ENCODE measurements at places on chromosomes 11 and 22.

GRCh38 chr22:43628250-43628649, 183.9 kb downstream of the EFCAB6 start:
- peaks cover 13% of the 10 kb centered on the region for H3K36me3 ChIP-seq
- ATAC-seq, result no peak
- no peak overlapping the region for H3K4me3 ChIP-seq
- no peak overlapping the region for H3K27ac ChIP-seq

- peaks cover 36% of the 10 kb centered on the region for H3K4me1 ChIP-seq
- H3K27me3 ChIP-seq, result peaks cover 10% of the 10 kb centered on the region
- no peaks in the 10 kb centered on the region for H3K36me3 ChIP-seq
Measured at GRCh38 chr11:9313648-9314290, 624 bp downstream of the TMEM41B start.

GRCh38 chr22:33332538-33332937, 274.4 kb upstream of the SYN3 start:
- no peaks in the 10 kb centered on the region for H3K4me1 ChIP-seq
- no peaks in the 10 kb centered on the region for H3K27me3 ChIP-seq
- H3K27ac ChIP-seq, result no peak overlapping the region
- H3K36me3 ChIP-seq, result no peaks in the 10 kb centered on the region

DNA sequence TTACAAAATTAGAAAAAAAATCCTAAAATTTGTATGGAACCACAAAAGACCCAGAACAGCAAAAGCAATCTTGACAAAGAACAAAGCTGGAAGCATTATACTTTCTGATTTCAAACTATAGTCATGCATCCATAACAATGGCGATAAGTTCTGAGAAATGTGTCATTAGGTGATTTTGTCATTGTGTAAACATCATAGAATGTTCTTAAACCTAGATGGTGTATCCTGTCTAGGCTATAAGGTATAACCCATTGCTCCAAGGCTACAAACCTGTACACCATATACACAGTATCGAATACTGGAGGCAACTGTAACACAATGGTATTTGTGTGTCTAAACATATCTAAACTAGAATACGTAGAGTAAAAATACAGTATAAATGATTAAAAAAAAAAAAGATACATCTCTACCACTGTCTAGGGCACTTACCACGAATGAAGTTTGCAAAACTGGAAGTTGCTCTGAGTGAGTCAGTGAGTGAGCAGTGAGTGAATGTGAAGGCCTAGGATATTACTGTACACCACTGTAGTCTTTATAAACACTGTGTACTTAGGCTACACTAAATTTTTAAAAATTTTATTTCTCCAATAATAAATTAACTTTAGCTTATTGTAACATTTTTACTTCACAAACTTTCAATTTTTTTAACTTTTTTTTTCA, 18.1 kb upstream of the SC5D start:
- no peaks in the 10 kb centered on the region for H3K4me1 ChIP-seq
- H3K4me3 ChIP-seq, result no peak overlapping the region
- peaks cover 5% of the 10 kb centered on the region for H3K27me3 ChIP-seq
- no peak for ATAC-seq
- H3K27ac ChIP-seq, result no peak overlapping the region
- no peaks in the 10 kb centered on the region for H3K36me3 ChIP-seq

- no peaks in the 10 kb centered on the region for H3K36me3 ChIP-seq
- peaks cover 23% of the 10 kb centered on the region for H3K27me3 ChIP-seq
- no peaks in the 10 kb centered on the region for H3K4me1 ChIP-seq
- H3K27ac ChIP-seq, result no peak overlapping the region
Measured at GRCh38 chr22:22999523-22999922, 70.8 kb upstream of the GNAZ start.

DNA sequence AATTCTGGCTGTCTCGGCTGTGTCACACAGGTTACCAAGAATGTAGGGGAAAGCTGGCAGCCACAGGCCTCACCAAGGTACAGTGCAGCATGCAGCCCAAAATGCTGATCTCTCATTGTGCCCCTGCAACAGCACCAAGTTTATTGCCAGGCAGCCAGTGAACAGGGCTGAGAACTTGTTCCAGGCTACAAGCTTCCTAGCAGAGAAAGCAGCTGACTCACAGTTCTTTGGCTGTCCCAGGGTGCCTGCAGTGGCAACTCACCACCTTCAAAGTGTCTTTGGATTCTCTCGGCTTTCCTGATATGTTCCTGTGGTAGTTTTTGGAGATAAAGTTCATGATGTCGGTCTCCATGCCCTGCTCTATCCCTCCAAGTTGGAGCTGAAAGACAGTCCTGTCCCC, 719.1 kb upstream of the ANO3 start:
- H3K4me1 ChIP-seq, result no peaks in the 10 kb centered on the region
- no peaks in the 10 kb centered on the region for H3K27me3 ChIP-seq
- no peak overlapping the region for H3K27ac ChIP-seq
- no peaks in the 10 kb centered on the region for H3K36me3 ChIP-seq
- ATAC-seq, result no peak

GRCh38 chr11:75277991-75278790, 37.6 kb downstream of the TPBGL start:
- H3K36me3 ChIP-seq, result peaks cover 3% of the 10 kb centered on the region
- no peaks in the 10 kb centered on the region for H3K27me3 ChIP-seq
- H3K27ac ChIP-seq, result no peak overlapping the region
- no peaks in the 10 kb centered on the region for H3K4me1 ChIP-seq
- no peak overlapping the region for H3K4me3 ChIP-seq

DNA sequence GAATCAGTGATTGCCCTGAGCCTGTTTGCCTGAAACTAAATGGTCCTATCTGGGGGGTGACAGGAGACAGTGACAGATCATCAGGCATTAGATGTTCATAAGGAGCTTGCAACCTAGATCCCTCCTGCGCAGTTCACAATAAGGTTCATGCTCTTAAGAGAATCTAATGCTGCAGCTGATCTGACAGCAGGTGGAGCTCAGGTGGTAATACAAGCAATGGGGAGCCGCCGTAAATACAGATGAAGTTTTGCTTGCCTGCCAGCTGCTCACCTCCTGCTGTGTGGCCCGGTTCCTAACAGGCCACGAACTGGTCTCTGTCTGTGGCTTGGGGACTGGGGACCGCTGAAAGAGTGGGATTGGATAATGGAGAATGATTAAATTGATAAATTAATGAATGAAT, 14.0 kb downstream of the NOX4 start:
- no peaks in the 10 kb centered on the region for H3K4me1 ChIP-seq
- no peaks in the 10 kb centered on the region for H3K27me3 ChIP-seq
- no peak overlapping the region for H3K4me3 ChIP-seq
- no peak for ATAC-seq
- no peak overlapping the region for H3K27ac ChIP-seq

GRCh38 chr22:19098157-19098556, 24.1 kb downstream of the DGCR2 start:
- ATAC-seq, result no peak
- no peaks in the 10 kb centered on the region for H3K4me1 ChIP-seq
- no peak overlapping the region for H3K4me3 ChIP-seq
- H3K27ac ChIP-seq, result no peak overlapping the region
- H3K36me3 ChIP-seq, result peaks cover 15% of the 10 kb centered on the region

DNA sequence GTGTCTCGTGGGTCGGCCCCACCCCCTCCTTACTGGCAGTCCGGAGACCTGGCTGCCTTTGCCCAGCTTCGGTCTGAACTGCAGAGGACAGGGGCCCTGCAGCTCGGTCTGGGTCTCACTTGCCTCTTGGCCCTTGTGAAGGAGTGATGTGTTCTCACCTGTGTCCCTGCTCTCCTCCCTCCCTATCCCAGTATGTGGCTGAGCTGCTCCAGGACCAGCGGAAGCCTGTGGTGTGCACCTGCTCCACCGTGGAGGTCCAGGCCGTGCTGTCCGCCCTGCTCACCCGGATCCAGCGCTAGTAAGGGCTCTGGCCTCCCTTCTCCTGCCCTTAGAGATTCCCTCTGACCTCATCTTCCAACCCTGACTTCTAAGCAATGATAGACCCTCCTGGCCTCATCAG, 35.7 kb upstream of the RAB1B start:
- ATAC-seq, result no peak
- H3K4me1 ChIP-seq, result no peaks in the 10 kb centered on the region
- peaks cover 90% of the 10 kb centered on the region for H3K36me3 ChIP-seq
- no peak overlapping the region for H3K27ac ChIP-seq

GRCh38 chr11:408154-409007, 6.4 kb downstream of the SIGIRR start:
- H3K4me1 ChIP-seq, result no peaks in the 10 kb centered on the region
- no peak for ATAC-seq
- peaks cover 18% of the 10 kb centered on the region for H3K27me3 ChIP-seq
- H3K36me3 ChIP-seq, result no peaks in the 10 kb centered on the region

GRCh38 chr11:59698506-59698905, 15.1 kb downstream of the OR10V1 start:
- H3K36me3 ChIP-seq, result no peaks in the 10 kb centered on the region
- no peaks in the 10 kb centered on the region for H3K27me3 ChIP-seq
- ATAC-seq, result no peak
- H3K27ac ChIP-seq, result no peak overlapping the region
- H3K4me1 ChIP-seq, result no peaks in the 10 kb centered on the region

DNA sequence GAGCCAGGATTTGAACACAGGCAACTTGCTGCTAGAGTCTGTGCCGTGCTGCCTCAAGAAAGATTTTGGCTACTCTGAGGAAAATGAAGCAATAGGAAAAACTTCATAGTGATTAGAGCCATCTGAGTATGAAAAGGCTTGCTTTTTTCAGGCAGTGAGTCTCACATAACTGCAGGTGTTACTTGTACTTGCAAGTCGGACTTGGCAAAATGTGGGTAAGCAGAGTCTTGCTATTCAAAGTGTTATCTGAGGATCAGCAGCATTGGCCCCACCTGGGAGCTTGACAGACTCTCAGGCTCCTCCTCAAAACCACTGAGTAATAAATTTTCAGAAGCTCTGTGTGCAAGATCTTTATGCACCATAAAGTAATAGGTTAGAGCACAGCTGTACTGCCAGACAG, 18.1 kb downstream of the RNF141 start:
- peaks cover 86% of the 10 kb centered on the region for H3K36me3 ChIP-seq
- no peak for ATAC-seq
- peak overlapping the region; percentile 31 for H3K27ac ChIP-seq
- no peak overlapping the region for H3K4me3 ChIP-seq
- no peaks in the 10 kb centered on the region for H3K27me3 ChIP-seq

DNA sequence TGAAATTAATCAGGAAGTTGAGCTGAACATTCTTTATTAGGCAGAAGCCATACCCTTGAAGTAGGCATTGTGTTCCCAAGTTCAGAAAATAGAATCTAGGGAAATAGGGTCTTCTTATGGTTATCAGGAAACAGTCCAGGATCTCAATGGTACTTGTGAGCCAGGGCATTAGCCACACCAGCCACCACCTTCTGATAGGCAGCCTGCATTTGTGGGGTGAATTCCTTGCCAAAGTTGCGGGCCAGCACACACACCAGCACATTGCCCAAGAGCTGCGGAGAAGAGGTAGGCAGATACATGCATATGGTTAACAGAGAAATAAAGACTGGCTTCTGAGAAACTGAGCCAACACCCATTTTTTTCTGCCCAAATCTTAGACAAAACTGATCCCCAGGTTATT, 1.5 kb downstream of the HBD start:
- no peak overlapping the region for H3K27ac ChIP-seq
- no peaks in the 10 kb centered on the region for H3K27me3 ChIP-seq
- H3K4me3 ChIP-seq, result no peak overlapping the region

DNA sequence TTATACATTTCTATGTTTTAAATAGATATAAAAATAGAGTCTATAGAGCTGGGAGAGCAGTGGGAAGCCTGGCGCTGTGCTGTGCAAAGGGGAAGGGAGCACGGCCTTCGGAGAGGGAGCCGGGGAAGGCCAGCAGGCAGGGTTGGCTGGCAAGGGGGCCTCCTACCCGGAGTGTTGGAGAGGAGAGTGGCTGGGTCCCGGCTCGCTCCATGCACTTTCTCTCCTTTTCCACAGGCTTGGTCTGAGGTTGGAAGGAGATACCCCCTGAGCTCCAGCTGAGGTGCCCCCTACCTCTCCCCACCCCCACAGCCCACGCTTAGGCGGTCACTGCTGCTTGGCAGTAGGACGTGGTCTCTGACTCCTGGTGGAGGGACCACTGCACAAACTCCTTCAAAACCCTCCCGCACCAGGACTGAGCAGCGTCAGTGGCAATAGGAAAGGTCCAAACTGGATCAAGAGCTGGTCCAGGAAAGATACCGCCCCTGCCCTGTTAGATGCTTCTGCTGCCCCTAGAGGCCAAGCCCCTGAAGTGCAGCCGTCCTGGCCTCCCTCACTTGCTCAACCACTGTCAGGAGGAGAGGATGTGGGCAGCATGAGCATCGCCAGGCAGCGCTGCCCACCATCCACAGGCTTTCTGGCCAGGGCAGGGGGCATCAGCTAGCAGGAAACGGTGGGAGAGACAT, 52.9 kb downstream of the SYT13 start:
- H3K4me3 ChIP-seq, result no peak overlapping the region
- H3K4me1 ChIP-seq, result no peaks in the 10 kb centered on the region
- peaks cover 10% of the 10 kb centered on the region for H3K36me3 ChIP-seq
- H3K27me3 ChIP-seq, result peaks cover 1% of the 10 kb centered on the region
- peak; percentile 76 for ATAC-seq

GRCh38 chr11:91248199-91248807, 976.3 kb upstream of the FAT3 start:
- H3K27me3 ChIP-seq, result no peaks in the 10 kb centered on the region
- H3K36me3 ChIP-seq, result no peaks in the 10 kb centered on the region
- ATAC-seq, result no peak
- H3K27ac ChIP-seq, result no peak overlapping the region
- H3K4me1 ChIP-seq, result no peaks in the 10 kb centered on the region

- H3K27ac ChIP-seq, result no peak overlapping the region
- H3K4me3 ChIP-seq, result no peak overlapping the region
- H3K36me3 ChIP-seq, result no peaks in the 10 kb centered on the region
- no peaks in the 10 kb centered on the region for H3K4me1 ChIP-seq
- no peak for ATAC-seq
- H3K27me3 ChIP-seq, result no peaks in the 10 kb centered on the region
Measured at GRCh38 chr11:96869207-96869606, 479.4 kb downstream of the JRKL start.

DNA sequence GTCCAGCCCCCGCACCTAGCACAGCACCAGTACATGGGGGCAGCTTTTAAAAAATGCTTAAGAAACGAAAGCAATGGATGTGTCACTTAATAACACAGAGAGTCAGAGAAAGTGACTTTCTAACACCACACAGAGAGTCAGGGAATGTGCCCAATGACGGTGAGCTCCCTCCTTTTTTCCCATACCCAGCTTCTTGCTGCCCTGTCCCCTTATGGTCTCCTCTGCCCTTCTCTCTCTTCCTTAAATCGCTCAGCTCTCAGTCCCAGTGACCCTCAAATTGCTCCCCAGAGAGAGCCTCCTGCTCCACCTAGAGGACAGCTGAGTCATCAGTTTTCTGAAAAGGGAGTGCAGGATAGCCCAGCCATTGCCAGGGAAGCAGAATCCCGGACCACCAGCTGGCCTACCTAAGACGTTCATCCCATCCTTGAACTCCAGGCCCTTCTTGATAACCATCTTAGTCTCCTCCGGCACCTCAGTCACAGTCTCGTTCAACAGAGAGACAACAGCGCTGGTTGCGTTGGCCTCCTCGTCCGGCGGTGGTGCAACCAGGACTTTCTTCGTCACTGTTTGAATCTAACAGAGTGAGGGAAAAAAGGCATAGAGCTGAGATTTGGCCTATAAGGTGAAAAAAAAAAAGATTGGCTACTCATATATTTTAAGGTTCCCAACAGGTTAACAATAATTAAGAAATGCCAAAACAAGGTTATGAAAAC, 113.5 kb downstream of the SLC1A2 start:
- no peak overlapping the region for H3K27ac ChIP-seq
- H3K4me1 ChIP-seq, result peaks cover 10% of the 10 kb centered on the region
- no peaks in the 10 kb centered on the region for H3K36me3 ChIP-seq
- no peak for ATAC-seq
